ENCODE measurements at places on chromosomes 11 and 22.

DNA sequence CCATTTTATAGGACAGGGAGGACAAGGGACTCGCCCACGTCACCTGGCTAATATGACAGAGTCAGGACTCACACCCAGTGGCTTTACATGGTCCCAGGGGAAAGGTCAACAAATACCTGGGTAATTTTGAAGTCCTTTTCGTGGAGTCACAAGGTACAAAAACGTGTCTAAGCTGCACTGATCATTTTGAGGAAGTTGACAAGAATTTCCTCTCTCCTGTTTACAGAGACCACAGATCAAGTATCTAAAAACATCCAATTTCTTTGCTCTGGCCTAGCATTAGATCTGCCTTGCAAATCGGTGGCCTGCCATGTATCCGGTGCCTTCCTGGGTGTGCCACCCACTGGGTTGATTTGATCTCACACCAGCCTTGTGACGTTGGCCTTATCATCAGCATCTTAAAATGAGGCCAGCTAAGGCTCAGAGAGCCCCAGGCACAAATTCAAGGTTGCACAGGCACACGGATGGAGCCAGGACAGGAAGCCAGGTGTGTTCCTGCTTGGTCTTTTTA, 17.6 kb downstream of the GDPD5 start:
- DNase-seq: no peak

DNA sequence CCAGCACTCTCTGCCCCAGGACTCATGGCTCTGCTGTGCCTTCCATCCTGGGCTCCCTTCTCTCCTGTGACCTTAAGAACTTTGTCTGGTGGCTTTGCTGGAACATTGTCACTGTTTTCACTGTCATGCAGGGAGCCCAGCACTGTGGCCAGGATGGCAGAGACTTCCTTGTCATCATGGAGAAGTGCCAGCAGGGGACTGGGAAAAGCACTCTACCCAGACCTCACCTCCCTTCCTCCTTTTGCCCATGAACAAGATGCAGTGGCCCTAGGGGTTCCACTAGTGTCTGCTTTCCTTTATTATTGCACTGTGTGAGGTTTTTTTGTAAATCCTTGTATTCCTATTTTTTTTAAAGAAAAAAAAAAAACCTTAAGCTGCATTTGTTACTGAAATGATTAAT, 2.9 kb upstream of the TTC36 start:
- DNase-seq: no peak

DNA sequence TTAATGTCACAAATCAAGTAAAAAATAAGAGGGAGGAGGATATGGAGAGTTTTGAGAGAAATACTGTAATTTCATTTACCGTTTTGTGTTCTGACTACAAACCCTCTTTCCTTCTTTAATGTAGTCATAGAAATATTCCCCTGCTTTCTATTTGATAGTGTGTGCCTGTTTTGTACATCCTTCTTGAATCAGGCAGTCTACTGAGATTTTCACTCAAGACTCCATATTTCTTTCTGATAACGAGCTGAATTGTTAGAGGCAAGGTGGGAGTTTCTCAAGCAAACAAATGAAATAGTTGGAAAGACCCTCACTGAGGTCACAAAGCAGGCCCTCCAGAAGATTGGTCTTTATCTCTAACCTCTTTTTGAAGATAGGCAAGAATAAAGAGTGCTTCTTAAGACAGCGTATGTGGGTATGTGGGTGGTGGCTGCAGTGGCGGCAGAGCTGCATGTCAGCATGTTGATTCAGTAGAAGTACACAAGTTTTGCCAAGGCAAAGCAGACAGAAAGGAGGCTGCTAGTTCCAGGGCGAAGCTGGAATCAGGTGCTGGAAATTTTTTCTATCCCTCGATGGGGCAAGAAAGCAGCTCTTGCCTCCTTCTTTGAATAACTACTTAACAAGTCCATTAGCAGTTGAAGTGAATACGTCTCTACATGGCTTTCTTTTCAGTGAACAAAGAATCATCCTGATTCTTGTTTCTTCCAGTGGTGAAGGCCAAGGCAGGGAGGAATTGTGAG, 164.2 kb downstream of the FAM76B start:
- DNase-seq: no peak

GRCh38 chr11:72100462-72100861, 2.6 kb downstream of the LAMTOR1 start:
- DNase-seq: no peak

- no peak for DNase-seq
Measured at GRCh38 chr11:76644591-76644990, 26.0 kb downstream of the LRRC32 start.

GRCh38 chr22:50479721-50480120, 1.6 kb upstream of the ADM2 start:
- DNase-seq: no peak

GRCh38 chr11:9862981-9863380, 199.1 kb downstream of the SWAP70 start:
- no peak for DNase-seq

GRCh38 chr11:64395545-64396078, 36.6 kb downstream of the RPS6KA4 start:
- no peak for DNase-seq

DNA sequence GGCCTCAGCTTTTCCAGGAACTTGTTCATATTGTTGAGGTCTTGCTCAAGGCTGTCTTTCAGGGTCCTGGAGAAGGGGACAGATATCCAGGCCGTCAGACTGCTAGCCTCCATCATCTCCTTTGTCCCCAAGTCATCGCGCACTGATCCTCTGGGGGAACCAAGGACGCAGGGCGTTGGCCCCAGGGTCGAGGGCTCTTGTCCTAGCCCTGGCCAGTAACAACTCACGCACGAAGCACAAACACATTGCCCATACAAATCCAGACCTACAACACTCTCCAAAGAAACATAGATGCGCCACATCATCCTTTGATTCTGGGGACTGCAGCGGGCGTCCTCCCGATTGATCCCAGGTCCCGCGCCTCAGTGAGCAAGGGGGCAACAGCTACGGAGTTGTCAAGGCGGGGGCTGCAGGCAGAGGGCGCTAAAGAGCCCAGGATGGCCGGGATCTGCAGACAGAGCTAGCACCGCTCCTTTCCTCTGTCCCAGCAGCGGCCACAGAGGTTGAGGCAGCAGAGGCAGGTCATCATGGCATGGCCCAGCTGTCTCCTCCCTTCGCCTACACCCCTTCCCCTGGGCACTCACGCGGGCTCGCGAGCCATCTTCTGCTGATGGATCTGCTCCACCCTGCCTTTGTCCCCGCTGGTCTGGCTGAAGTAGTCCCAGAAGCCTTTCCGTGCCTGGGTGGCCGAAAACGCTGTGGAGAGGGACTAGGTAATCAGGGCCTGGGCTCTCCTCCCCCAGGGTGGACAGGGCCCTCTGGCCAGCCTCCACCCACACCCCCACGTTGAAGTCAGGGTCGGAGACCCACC, 472 bp downstream of the APOA5 start:
- peak; percentile 86 for DNase-seq

DNA sequence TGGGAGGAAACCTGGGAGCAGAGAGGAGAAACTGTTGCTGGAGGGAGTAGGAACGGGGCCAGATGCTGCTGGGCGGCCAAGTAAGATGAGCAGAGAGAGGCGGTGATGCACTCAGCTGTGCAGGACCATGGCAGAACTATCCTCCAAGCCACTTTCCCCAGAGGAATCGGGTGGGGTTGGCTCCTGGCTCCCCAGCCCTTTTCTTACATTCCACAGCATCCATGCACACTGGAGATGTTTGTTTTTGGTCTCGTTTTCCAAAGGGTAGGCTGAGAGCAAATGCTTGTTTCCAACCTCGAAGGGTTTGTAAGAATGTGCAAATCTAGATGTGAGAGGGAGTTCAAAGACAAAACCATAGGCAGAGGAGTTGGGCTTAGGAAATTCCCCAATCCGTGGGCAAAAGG, 73.2 kb downstream of the DBX1 start:
- no peak for DNase-seq

- DNase-seq: no peak
Measured at GRCh38 chr11:102479733-102480132, 27.2 kb upstream of the TMEM123 start.

DNA sequence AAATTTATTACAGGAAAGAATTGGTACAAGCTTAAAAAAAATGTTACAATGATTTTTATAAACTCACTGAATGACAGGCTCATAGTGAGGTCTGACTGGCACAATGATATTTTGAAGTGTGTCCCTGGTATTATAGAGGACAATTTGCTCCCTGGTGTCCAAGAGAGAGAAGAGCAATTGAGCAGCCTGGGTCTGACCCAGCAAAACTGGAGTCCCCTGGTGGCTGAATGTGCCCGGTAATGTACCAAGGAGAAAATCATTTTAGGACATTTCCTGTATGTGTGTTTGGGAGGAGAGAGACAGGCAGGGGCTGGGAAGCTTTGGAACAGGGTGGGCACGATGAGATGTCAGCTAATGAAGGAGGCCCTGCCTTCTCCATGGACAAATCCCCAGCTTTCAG, 125.3 kb downstream of the APOL5 start:
- no peak for DNase-seq

DNA sequence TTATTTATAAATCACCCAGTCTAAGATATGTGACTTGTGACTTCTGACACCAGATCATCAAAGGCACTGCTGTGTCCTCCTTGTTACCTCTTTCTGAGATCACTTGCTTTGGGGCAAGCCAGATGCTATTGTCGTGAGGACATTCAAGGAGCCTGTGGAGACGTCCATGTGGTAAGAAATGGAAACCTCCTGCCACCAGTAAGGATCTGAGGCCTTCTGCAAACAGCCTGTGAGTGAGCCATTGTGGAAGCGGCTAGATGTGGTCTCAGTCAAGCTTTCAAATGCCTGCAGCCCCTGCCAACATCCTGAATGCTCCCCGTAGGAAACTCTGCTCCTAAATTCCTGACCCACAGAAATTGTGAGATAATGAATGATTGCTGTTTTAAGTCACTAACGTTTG, 11.7 kb upstream of the RDX start:
- no peak for DNase-seq

DNA sequence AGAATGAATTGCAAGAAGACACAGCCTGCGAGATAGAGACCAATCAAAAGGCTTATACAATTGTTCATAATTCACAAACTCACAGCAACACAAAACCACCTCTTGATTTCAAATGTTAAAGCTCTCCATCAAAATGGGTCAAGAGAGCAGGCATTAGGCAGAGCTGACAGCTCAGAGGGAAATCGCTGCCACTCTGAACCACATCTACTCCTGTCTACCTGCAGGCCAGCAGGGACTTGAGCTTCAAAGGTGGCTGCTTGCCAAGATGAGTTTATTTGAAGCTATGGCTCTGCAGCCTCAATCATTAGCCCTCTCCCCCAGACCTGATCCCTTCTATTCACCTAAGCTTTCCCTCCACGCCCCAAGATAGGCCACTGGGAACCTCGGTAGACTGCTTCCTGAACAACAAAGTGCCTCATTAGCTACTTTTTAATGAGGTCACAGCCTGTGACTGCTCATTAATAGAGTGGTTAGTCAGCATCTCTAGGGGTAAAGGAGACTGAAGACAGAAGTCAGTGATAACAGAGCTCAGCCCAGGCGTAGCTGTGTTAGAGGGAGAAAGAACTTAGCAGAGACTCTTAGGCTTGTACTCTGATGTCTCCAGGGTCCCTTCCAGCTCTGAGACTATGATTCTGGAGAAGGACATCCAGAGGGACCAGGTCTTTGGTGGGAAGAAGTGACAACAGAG, 21.2 kb upstream of the OR10A5 start:
- DNase-seq: no peak

- DNase-seq: peak; percentile 82
Measured at GRCh38 chr22:17159504-17159951, 451 bp upstream of the HDHD5 start.

DNA sequence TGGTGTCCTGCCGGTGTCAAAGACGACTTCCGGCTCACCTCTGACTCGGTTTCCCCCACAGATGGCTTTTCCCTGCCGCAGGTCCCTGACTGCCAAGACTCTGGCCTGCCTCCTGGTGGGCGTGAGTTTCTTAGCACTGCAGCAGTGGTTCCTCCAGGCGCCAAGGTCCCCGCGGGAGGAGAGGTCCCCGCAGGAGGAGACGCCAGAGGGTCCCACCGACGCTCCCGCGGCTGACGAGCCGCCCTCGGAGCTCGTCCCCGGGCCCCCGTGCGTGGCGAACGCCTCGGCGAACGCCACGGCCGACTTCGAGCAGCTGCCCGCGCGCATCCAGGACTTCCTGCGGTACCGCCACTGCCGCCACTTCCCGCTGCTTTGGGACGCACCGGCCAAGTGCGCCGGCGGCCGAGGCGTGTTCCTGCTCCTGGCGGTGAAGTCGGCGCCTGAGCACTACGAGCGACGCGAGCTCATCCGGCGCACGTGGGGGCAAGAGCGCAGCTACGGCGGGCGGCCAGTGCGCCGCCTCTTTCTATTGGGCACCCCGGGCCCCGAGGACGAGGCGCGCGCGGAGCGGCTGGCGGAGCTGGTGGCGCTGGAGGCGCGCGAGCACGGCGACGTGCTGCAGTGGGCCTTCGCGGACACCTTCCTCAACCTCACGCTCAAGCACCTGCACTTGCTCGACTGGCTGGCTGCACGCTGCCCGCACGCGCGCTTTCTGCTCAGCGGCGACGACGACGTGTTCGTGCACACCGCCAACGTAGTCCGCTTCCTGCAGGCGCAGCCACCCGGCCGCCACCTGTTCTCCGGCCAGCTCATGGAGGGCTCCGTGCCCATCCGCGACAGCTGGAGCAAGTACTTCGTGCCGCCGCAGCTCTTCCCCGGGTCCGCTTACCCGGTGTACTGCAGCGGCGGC, 5.5 kb downstream of the B3GNT6 start:
- no peak for DNase-seq

DNA sequence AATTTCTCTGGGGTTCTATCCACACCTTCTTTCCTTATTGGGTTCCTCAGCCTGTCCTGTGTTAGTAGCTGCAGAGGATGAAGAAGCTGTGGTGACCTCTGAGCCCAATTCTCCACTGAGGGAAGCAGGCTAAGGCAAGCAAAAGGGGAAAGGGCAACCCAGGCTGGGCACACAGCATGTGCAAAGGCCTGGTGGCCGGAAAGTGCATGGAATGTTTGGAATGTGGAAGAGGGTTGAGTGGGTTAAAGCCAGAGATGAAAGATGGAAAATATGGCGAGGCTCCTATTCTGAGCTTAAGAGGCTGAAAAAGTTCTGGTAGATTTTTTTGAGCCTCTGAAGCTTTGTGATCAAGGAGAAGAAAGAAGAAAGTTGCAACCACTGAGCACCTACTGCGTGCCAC, 247.1 kb downstream of the MIAT start:
- no peak for DNase-seq

DNA sequence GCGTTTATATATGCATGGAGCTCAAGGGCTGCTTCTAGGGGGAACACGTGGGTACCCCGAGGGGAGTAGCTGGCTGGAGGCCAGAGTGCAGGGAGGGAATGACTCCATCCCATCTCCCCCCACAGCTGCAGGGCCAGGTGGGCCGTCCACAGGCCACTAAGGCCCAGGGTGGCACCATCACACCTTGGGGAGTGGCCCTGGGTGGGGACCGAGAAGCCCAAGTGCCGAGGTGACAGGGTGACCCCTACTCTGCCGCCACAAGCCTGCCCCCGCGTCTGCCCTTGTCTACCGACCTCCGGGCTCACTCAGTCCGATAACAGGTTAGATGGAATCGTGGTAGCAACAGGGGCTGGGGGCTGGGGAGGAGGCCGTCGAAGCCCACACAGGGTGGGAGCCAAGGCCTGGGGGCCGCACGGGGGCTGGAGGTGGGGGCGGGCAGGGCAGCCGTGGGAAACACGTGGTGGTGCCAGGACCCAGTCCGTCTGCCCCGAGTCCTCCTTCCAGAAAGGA, 125.7 kb downstream of the KCNQ1OT1 start:
- peak; percentile 51 for DNase-seq

All from activated naive CD4-positive, alpha-beta T cell treated with anti-CD3 and anti-CD28 coated beads, Interleukin-2, amount 50 U/mL, for 72 hours (primary cell).